Esophagus squamous epithelium (tissue), 5 donors: ENCODE measurements at places on chromosomes 4 and X. TPM values are rescaled to one million over a fixed set of nuclear protein-coding genes. Genes with fewer than 3 reads are reported as not detected.

GRCh38 chr4:766152-766515 lies 59.8 kb downstream of the CPLX1 start:
- no peak overlapping the region for H3K4me3 ChIP-seq
- H3K4me1 ChIP-seq: peaks cover 5% of the 10 kb centered on the region
- no peak overlapping the region for H3K27ac ChIP-seq
- no peak for DNase-seq

GRCh38 chr4:48909697-48910096 lies 3.1 kb upstream of the OCIAD2 start:
- no peaks in the 10 kb centered on the region for H3K36me3 ChIP-seq
- DNase-seq: no peak
- H3K4me3 ChIP-seq: no peak overlapping the region
- peak overlapping the region; percentile 35 for H3K27ac ChIP-seq
- H3K27me3 ChIP-seq: no peaks in the 10 kb centered on the region

GRCh38 chrX:5559386-5559785 lies 669.3 kb downstream of the NLGN4X start:
- no peak overlapping the region for H3K27ac ChIP-seq
- H3K27me3 ChIP-seq: no peaks in the 10 kb centered on the region
- no peak for DNase-seq
- no peaks in the 10 kb centered on the region for H3K36me3 ChIP-seq
- H3K4me1 ChIP-seq: no peaks in the 10 kb centered on the region

DNA sequence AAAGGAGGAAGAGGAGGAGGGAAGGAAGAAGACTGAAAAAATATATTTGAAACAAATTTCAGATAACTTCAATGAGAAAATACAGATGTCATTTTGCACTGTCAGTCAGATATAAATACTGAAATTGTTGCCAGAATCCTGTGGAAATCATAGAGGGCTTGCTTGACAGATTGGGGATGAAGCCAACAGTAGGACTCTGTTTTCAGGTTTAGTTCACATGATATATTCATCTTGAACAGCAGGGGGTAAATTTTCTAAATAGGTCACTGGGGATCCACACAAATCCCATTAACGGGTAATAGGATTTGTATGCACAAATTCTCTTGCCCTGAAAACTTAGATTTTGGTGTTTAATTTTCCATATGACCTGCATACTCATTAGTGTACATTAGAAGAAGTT lies 103.3 kb upstream of the PCDH18 start:
- no peaks in the 10 kb centered on the region for H3K4me1 ChIP-seq
- no peak overlapping the region for H3K4me3 ChIP-seq
- no peaks in the 10 kb centered on the region for H3K27me3 ChIP-seq
- no peaks in the 10 kb centered on the region for H3K36me3 ChIP-seq
- no peak for DNase-seq
- H3K27ac ChIP-seq: no peak overlapping the region

DNA sequence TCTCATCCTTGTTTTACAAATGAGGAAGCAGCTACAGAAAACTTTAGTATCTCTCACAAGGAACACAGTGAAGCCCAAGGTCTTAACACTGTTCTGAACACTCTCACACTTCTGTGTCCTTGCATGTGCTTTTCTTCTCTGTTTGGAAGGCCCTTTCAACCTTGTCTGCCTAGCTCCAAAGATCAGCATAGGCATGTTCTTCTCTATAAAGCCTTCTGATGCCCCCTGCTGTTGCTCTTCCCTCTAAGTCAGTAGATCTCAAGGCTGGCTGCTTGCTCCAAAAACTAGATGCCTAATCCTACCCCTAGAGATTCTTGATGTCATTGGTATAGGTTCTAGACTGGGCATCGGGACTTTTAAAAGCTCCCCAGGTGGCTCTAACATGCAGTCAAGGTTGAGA lies 5.9 kb downstream of the APOO start:
- no peaks in the 10 kb centered on the region for H3K36me3 ChIP-seq
- no peaks in the 10 kb centered on the region for H3K27me3 ChIP-seq
- H3K27ac ChIP-seq: peak overlapping the region; percentile 82
- peak; percentile 6 for DNase-seq
- H3K4me1 ChIP-seq: peaks cover 4% of the 10 kb centered on the region

- no peak overlapping the region for H3K27ac ChIP-seq
- no peaks in the 10 kb centered on the region for H3K36me3 ChIP-seq
- H3K27me3 ChIP-seq: no peaks in the 10 kb centered on the region
These were observed 2211.3 kb downstream of the PCDH7 start for GRCh38 chr4:32931475-32931874.

DNA sequence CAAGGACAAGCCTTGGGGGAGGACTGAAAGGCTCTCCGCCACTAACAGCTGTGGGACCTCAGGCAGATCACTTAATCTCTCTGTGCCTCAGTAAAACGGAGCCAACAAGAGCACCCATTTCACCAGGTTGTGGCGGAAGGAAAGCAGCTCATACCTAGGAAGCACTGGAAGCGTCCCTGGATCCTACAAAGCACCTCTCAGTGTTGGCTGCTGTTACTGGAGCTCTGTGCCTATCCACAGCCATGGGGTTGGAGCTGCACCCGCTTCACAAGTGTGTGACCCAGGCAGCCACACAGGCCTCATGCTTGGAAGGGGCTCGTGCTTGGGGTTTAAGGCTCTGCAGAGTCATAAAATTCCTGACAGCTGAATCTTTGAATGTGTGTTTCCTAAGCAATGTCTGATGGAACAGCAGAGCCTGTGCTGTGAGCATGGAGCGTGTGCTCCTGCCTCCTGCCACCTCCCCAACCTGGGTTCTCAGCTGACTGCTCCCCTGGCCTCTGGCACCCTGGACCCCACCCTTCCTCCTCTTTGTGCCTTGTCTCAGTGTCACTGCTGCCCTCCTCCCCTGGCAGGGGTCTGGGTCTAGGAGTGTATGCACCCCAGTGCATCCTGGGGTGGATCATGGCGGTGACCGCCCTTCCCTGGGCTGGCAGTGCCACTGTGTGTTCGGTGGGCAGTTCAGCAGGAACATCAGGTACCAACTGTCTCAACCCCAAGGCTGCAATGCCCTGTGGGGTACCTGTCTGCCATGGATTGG lies 14.4 kb upstream of the MAN2B2 start:
- peaks cover 17% of the 10 kb centered on the region for H3K4me1 ChIP-seq
- no peak overlapping the region for H3K4me3 ChIP-seq
- H3K36me3 ChIP-seq: no peaks in the 10 kb centered on the region
- H3K27ac ChIP-seq: no peak overlapping the region

DNA sequence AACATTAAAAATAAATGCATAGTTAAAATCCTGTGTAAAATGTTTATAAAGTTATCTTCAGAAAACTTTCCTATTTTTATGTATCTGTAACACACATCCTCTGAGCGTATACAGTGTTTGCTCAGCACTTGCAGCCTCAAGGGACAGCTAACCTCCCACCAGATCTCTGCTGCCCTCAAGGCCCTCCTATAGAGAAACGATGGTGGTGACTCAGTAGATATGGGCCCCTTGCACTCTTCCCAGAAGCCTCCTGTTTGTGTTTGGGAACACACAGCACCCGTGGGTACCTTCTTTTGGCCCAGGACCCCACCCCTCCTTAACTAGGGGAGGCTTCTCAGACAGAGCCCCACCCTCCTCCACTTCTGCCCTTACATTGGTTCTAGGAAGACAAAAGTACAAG lies 26.7 kb downstream of the PJA1 start:
- H3K36me3 ChIP-seq: no peaks in the 10 kb centered on the region
- H3K27me3 ChIP-seq: no peaks in the 10 kb centered on the region
- H3K27ac ChIP-seq: no peak overlapping the region
- no peak overlapping the region for H3K4me3 ChIP-seq
- DNase-seq: no peak

DNA sequence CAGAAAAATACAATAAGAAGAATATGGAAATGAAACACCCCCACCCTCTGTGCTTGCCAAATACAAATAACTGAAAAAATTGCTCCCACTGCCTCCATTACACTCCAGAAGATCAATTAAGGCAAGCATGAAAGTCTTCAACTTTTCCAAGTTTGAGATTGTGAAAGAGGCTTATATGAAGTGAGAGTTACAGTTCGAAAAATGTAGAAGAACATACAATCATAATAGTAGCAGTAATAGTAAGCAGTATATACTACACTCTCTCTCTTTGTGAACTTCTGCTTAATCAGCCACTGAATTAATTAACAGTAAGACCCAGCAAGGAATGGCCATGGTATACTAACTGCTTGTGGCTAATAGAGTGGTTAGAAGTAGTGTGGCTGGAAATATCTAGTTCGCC lies 923.2 kb downstream of the RPA4 start:
- H3K27ac ChIP-seq: no peak overlapping the region
- no peaks in the 10 kb centered on the region for H3K27me3 ChIP-seq
- no peak overlapping the region for H3K4me3 ChIP-seq

DNA sequence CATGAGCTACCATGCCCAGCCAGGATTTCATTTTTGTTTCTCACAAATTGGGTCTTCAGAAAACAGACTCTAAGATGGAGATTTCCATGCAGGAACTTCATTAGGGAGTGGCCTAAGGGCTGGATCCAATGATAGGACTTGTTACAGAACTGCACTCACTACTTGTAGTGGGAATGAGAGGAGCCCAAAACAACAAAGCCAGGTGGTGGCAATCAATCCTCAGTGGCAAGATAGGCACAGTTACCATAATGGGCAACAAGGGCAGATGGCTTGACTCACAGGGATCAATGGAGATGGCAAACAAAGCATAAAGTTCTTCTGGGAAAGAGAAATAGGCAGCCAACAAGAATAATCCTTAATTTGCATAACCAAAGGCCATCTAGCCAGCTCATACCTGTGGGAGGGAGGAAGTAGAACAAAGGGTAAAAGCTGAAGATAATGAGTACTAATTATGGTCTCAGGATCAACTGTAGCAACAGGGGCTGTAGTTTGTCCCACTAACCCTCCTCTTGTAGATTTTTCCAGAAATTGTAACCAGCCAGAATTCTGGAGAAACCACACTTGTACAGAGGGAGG lies 72.8 kb upstream of the MAPK10 start:
- no peak overlapping the region for H3K27ac ChIP-seq
- H3K4me3 ChIP-seq: no peak overlapping the region
- H3K4me1 ChIP-seq: peaks cover 7% of the 10 kb centered on the region
- H3K36me3 ChIP-seq: no peaks in the 10 kb centered on the region
- H3K27me3 ChIP-seq: no peaks in the 10 kb centered on the region
- no peak for DNase-seq

DNA sequence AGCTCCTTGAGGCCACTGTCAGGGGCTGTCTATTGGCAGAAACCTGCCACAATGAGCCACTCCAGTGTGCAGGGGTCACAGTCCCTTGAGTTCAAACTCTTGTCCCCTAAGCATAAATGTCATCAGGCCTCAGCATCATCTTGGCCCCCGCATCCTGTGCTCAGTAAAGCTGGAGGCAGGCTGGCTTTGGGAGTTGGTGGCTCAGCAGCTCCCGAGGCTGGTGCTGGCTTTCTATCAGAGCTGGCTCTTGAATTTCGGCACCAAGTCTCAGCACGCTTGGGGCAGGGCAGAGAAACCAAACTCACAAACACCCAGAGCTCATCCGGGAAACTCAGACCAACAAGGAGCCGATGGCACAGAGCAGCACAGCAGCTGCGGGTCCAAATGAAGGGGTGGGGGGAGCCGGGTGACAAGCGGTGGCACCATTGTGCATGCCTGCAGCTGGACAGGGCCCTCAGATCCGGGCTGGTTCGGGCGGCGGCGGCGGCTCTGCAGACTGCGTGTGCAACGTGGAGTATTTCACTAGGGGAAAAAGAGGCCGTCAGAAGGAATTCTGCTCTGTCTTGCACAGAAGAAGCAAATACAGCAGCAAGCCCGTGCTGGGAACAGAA lies 75.5 kb downstream of the MTMR1 start:
- H3K27ac ChIP-seq: no peak overlapping the region
- no peaks in the 10 kb centered on the region for H3K36me3 ChIP-seq
- no peak for DNase-seq
- no peaks in the 10 kb centered on the region for H3K27me3 ChIP-seq
- H3K4me1 ChIP-seq: peaks cover 28% of the 10 kb centered on the region

GRCh38 chrX:88944661-88945060 lies 197.6 kb downstream of the CPXCR1 start:
- no peak overlapping the region for H3K4me3 ChIP-seq
- H3K4me1 ChIP-seq: no peaks in the 10 kb centered on the region
- H3K27me3 ChIP-seq: no peaks in the 10 kb centered on the region
- DNase-seq: no peak
- no peaks in the 10 kb centered on the region for H3K36me3 ChIP-seq

GRCh38 chrX:137290011-137290410 lies 256.2 kb upstream of the GPR101 start:
- no peaks in the 10 kb centered on the region for H3K27me3 ChIP-seq
- no peaks in the 10 kb centered on the region for H3K36me3 ChIP-seq
- no peak overlapping the region for H3K27ac ChIP-seq
- H3K4me3 ChIP-seq: no peak overlapping the region
- no peak for DNase-seq
- H3K4me1 ChIP-seq: no peaks in the 10 kb centered on the region

DNA sequence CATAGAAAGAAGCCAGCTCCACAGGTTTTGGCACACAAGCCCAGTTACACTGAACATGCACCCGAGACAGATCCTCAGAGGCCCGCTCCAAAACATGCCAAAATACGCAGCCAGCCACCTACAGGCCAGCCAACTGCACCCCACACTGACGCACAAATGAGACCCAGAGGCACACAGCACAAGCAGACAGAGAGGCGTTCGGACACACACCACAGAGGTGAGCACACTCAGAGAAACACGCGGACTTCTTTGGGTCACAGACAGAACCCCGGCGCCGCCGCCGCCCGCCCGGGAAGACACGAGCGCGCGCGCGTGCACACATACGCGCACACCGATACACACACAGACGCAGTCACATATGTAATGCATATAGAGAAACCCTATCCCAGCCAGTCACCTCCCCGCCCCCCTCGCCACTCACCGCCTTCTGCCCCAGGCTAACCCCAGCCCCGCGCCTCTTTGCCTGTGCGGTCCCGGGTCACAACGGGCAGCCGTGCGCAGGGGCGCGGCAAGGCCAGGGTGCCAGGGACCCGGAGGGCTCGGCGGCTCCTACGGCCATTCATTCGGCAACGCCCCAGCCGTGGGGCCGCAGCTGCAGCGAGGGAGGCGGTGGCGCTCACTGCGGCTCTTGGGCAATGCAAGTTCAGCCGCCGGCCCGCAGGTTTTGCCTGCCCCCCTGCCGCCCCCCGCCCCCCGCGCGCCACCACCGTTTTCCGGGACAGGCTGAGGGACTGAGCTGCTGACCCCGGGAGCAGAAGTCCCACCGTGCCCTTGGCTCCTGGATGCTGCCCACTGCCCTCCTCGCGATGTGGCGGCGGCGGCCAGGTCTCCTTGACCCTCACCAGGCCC lies 553 bp downstream of the SEPTIN6 start:
- peak overlapping the region; percentile 77 for H3K4me3 ChIP-seq
- H3K4me1 ChIP-seq: no peaks in the 10 kb centered on the region
- H3K27ac ChIP-seq: peak overlapping the region; percentile 76
- no peaks in the 10 kb centered on the region for H3K27me3 ChIP-seq

GRCh38 chrX:150262456-150262855 lies 100.7 kb upstream of the MAMLD1 start:
- H3K27ac ChIP-seq: no peak overlapping the region
- no peaks in the 10 kb centered on the region for H3K4me1 ChIP-seq
- no peak for DNase-seq
- no peaks in the 10 kb centered on the region for H3K36me3 ChIP-seq

The TRMT2B gene
- total RNA-seq: 14.3 TPM

The DGKK gene
- total RNA-seq: not detected

The CXCL11 gene
- total RNA-seq: not detected

The TBX22 gene
- not detected for total RNA-seq

The GLOD5 gene
- total RNA-seq: not detected

The ZNF732 gene
- 2.3 TPM for total RNA-seq

The KLHL34 gene
- total RNA-seq: 0.23 TPM

The SMR3B gene
- not detected for total RNA-seq

The AFF2 gene
- total RNA-seq: 0.27 TPM

The IL2RG gene
- total RNA-seq: 7.4 TPM

The SMR3A gene
- total RNA-seq: not detected

The KLKB1 gene
- total RNA-seq: not detected

The RBM46 gene
- total RNA-seq: not detected
